ENCODE measurements at places on chromosomes 12 and 14.

- DNase-seq: no peak
These were observed 217.8 kb upstream of the BMP4 start for GRCh38 chr14:54174457-54174856.

DNA sequence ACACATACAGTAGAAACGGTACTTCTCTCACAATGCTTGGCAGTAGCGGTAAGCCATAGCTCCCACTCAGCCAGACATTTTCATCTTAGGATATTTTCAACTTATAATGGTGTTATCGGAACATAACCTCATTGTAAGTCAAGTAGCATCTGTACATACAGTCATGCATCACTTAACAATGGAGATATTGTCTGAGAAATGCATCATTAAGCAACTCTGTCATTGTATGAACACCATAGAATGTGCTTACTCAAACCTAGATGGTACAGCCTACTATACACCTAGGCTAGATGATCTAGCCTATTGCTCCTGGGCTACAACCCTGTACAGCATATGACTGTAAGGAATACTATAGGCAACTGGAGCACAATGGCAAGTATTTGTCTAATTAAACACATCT is 40.8 kb downstream of the RPS6KA5 start:
- DNase-seq: no peak

GRCh38 chr12:62886796-62887195 is 48.2 kb downstream of the PPM1H start:
- DNase-seq: no peak

DNA sequence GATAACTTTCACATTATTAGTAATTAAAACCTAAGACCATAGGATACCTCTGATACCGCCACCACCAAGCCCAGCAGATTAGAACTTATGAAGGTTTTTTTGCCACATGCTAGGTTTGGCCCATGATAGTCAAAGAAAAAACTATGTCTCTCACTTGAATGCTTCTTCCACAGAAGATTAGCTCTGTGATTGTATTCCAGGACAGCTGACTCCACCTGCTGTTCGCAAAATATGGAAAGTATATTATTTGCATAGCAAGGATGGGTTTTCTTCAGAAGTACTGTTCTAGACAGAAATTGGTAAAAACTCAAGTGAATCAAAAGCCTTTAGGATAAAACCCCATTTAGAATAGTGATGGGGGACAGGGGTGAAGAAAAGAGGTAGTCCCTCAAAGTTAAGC is 42.2 kb downstream of the PPFIBP1 start:
- DNase-seq: no peak

DNA sequence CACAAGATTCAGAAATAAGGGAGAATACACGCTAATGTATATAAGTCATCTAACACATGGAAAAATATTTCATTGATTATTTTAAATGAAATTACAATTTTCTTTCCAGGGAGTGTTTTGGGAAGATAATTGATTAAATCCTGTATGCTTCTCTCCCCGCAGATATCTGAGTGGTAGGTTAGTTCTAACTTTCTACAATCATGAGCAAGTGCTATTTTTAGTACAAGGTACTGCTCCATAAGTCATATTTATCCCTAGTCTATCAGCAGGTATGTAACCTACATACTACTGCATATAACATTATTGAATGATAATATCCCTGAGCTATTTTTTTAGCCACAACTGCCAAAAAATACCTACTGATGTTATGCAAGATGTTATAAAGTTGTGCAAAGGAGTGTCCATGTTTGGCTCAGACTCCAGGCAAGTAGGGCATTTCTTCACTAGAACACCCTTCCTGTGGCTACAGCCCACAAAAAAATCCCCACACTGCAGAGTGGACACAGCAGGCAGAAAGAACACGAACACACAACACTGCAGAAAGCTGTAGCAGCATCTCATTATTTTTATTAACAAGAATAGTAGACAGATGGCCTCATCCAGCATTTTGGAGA is 87.0 kb downstream of the SEC23A start:
- no peak for DNase-seq

GRCh38 chr12:116247377-116247776 is 30.1 kb downstream of the MED13L start:
- DNase-seq: no peak

- no peak for DNase-seq
These were observed 57.8 kb downstream of the SLCO1B3 start for GRCh38 chr12:20868277-20868676.

DNA sequence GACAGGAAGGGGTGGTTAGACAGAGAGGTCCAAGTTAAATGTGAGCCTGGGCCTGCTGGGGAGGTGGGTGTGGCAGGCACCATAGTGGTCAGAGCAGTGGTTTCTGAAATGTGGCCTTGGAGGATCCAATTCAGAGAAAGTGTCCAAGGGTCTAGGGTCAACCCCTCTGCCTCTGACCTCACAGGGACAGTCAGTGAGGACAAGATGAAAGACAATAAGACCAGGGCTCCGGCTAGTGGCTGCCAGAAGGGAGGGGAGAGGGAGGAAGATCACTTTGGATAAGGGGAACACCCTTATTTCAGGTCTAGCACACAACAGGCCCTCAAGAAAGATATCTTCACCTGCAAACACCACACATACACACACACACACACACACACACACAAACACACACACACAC is 335.1 kb downstream of the MED13L start:
- DNase-seq: no peak

GRCh38 chr12:8936735-8937134 is 12.7 kb downstream of the M6PR start:
- DNase-seq: no peak

- no peak for DNase-seq
These were observed 267.4 kb downstream of the ADAMTS20 start for GRCh38 chr12:43284486-43285158.

DNA sequence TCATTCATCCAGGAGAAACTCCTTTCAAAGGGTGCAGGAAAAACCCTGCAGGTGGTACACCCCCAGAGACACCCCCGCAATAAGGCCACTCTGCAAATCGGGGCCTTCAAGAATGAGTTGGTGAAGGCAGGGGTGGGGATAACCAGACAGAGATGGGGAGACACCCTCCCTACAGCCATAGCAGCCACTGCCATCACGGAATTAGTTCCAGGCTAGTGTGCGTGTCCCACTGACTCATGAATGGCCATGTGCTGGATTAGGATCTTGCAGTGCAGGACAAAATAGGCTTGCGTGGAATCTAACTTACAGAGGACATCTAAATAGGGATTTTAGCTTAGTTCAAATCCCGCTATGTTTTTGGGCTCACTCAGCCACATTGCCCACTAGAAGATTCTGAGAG is 37.8 kb downstream of the SPRING1 start:
- no peak for DNase-seq

DNA sequence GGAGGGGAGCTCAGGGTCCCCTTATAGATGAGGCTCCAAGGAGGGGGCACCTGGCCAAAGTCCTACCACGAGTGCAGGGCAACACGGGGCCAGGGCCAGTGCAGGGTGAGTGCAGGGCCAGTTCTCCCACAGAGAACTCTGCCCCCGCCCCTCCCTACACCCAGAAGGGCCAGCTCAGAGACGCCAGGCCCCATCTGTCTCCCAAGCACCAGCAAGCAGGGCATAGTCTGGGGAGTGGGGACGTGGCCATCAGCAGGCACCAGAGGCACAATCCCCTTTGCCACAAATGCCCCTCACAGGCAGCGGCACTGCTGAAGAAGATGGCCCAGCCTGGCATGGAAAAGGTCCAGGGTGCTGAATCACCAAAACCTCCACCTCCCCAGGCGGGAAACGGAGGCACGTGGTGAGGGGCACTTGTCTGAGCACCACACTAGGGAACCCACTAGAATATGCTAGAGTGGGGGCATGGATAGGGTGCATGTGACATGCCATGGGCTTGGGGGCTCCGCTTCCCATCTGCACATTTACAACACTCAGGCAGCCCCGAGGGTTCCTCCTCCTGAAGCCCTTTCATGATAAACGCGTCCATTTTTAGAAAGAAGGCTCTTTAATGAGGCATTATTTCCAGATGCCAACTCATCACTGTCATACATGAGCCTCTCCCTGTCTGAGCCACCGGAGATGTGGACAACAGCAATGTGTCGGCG is 17.8 kb downstream of the CCDC85C start:
- no peak for DNase-seq

- peak; percentile 41 for DNase-seq
These were observed 61.4 kb downstream of the MYF5 start for GRCh38 chr12:80778005-80778541.

GRCh38 chr14:81533212-81533535 is 479 bp downstream of the SEL1L start:
- DNase-seq: no peak

GRCh38 chr14:89187501-89187900 is 229.5 kb downstream of the FOXN3 start:
- no peak for DNase-seq

DNA sequence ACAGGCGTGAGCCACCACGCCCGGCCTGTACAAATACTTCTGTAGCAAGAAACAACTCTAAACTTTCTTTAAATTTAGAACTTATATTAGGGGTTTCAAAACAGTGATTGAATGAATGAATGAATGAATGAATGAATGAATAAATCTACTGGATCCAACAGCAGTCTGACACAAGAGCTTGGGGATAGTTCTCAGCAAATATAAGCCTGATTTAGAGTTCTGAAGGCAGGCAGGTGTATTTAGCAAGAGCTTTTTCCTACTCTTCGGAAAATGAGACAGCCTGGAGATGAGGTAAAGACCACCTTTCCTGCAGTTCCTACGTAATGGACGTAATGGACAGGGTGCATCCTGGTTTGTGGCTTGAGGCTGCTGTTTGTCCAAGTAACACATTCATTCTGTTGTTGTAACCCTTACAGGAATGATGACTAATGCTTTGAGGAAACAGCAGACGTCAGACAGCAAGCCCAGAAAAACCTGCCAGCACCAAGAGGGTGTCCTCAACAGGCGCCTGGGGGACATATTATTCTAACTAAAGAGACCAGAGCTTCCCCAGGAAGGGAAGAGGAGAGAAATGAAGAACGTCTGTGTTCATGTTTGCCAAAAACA is 277.4 kb upstream of the SOX5 start:
- no peak for DNase-seq

GRCh38 chr14:56378475-56378877 is 201.1 kb upstream of the TMEM260 start:
- DNase-seq: peak; percentile 9

DNA sequence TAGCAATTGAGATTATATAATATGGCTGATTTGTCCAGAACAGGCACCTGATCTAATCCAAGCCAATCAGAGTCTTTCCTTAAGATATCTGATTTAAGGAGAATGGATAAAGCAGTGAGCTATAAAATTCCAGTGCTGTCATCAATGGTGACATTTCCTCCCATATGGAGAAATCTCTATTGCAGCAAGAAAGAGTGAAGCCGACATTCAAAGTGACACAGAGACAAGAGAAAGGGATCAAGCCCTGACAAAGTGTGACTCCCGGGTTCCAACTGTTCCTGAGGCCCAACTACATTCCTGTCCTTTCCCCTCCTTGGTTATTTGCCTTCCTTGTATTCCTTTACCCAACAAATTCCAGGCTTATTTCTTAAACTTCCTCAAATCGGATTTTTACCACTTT is 430.0 kb upstream of the SOX5 start:
- DNase-seq: no peak

DNA sequence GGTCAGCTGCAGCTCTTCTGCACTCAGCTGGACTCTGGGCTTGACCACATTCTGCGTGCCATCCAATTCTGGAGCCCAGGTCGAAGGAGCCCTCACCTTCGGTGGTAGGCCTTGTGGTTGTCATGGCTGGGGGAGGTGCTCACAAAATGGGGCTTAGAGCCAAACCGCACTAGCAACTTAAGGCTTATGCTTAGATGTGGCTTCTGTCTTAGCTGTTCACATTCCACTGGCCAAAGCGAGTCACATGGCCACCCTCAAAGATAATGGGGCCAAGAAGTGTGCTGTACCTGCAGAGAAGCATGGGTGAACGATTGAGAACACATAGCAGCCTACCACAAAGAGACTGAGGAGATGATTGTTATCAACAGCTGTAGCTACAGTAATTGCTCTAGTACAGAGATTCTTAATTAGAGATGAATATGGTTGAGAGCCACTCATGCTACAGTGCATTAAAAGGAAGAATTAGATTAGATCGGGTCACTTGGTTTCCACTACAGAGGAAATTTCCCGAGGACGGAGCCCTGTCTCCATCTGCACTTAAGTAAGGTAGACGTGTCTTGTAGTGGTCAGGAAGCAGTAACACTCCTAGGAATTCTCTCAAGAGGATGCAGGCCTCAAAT is 334.6 kb upstream of the FKBP4 start:
- no peak for DNase-seq

DNA sequence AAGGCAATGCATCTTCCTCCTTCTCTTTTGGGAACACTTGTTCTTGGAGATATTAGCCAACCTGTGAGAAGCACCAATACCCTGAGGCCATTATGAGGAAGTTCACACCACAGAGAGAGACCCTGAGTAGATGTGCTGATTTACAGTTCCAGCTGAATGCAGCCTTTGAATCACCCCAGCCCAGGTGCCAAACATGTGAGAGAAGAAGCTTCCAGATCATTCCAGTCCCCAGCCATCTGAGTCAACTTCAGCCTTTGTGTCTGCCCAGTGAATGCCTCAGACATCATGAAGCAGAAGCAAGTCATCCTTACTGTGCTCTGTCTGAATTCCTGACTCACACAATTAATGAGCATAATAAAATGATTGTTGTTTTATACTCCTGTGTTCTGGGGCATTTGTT is 25.1 kb downstream of the C12orf42 start:
- DNase-seq: no peak

DNA sequence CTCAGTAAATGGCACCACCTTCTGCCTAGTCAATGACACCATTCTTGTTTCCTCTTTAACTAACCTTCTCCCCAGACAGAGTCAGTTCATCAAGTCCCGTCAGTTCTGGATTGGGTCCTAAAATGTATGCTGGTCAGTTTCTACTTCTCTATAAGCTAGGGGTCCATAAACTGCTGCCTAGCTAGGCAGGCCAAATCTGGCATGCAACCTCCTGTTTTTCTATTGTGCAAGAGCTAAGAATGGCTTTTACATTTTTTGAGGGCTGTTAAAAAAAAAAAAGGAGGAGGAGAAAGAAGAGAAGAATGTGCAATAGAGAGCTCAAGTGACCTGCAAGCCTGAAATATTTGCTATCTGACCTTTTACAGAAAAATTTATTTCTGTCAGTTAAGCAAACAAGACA is 6.4 kb upstream of the TMED10 start:
- DNase-seq: peak; percentile 39

GRCh38 chr14:28488684-28489083 is 277.9 kb upstream of the FOXG1 start:
- DNase-seq: no peak

- no peak for DNase-seq
These were observed 2.1 kb upstream of the NCOR2 start for GRCh38 chr12:124569375-124570148.

DNA sequence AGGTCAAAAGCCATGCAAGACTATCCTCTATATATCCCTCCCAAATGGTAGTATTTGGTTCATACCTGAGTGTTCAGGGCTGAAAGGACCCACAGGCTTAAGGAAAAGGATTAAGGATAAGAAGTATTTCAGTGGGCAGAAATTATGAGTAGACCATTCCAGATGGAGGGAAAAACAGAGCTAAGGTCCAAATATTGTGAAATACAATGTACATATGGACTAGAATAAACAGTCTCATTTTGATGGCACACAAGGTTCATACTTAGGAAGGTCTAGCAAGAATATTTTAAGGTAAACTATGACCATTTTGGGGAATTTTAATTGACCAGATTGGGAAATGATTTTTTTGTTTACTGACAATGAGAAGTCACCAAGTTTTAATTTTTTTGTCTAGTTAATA is 124.6 kb downstream of the PRKD1 start:
- DNase-seq: no peak

Measured in amniotic stem cell (primary cell).